A549 treated with Hydrocortisone at 1 μM for 4 hours (cell line): ENCODE measurements at places on chromosomes 11 and 22. TPM values are rescaled to one million over a fixed set of nuclear protein-coding genes. Genes with fewer than 3 reads are reported as not detected.

Gene KCNJ11
- total RNA-seq, result 4.4 to 6.1 TPM (median 4.9 TPM) in 5 replicates

Gene SEC14L6
- total RNA-seq, result not detected in 5 replicates

Gene USP2
- 0.77 to 1.4 TPM (median 0.96 TPM) in 5 replicates for total RNA-seq

Gene PPP1R14B
- 195 to 381 TPM (median 360 TPM) in 5 replicates for total RNA-seq

Gene HEPHL1
- total RNA-seq, result not detected in 5 replicates

Gene MMP13
- total RNA-seq, result 0.07 TPM in 1 of 5 replicates, not detected in the others

Gene C11orf42
- not detected in 5 replicates for total RNA-seq

Gene TYR
- total RNA-seq, result not detected in 5 replicates

Gene OSBPL5
- total RNA-seq, result 5.9 to 10.0 TPM (median 8.6 TPM) in 5 replicates

Gene MMP12
- 0.06 to 0.14 TPM (median 0.08 TPM) in 3 of 5 replicates, not detected in the others for total RNA-seq

Gene MUC2
- 0.08 to 0.38 TPM (median 0.22 TPM) in 5 replicates for total RNA-seq

Gene CENPM
- total RNA-seq, result 22.8 to 40.2 TPM (median 35.1 TPM) in 5 replicates

Gene APOBEC3F
- total RNA-seq, result 1.8 to 2.6 TPM (median 1.9 TPM) in 5 replicates
